CD8-positive, alpha-beta memory T cell (primary cell): ENCODE measurements at places on chromosomes 7 and 10. TPM values are rescaled to one million over a fixed set of nuclear protein-coding genes. Genes with fewer than 3 reads are reported as not detected.
A peak's percentile ranks its signal among the peaks of the same experiment; 100 is the strongest.

DNA sequence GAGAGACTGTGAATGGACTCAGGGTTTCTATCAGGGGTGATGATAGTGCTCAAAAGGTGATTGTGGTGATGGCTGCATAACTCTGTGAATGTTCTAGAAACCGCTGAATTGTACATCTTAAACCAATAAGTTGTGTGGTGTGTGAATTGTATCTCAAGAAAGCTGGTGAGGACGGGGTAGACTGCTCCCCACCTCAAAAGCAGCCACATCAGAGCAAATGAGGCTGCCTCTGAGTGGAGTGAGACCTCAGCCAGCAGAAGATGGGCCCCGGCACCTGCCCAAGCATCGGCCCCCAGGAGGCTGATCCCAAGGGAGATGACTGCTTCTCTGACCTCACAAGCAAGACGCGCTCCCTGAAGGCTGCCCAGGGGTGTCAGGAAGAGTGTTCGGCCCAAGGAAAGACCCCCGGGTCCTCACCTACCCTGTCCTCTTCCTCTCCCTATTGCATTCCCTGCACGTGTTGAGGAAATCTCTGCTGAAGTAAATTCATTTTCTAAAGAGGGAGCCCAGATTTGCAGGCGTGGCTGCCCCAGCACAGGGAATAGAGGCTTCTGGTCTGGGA is 279.3 kb upstream of the SHH start:
- H3K27ac ChIP-seq, result no peak overlapping the region
- H3K36me3 ChIP-seq, result no peaks in the 10 kb centered on the region
- DNase-seq, result no peak
- H3K4me1 ChIP-seq, result no peaks in the 10 kb centered on the region
- no peaks in the 10 kb centered on the region for H3K27me3 ChIP-seq

DNA sequence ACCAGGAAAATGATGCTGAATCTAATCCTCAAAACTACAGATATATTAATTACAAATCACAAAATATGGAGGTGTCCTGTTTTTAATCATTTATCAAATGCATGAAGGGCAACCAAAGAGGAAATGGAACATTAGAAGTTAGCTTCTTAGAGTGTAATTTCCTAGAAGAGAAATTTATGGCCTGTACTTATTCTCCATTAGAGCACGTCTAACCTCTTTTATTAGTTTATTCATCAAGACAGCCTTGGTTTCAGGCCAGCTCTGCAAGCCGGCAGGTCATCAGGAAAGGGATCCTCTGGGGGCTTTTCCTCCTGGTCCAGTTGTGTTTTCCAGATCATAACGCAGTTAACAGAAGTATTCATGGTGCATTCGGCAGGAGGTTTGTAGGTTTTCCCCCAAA is 517.6 kb downstream of the KCNMA1 start:
- no peaks in the 10 kb centered on the region for H3K36me3 ChIP-seq
- no peak overlapping the region for H3K27ac ChIP-seq
- no peaks in the 10 kb centered on the region for H3K4me1 ChIP-seq
- H3K4me3 ChIP-seq, result no peak overlapping the region
- no peaks in the 10 kb centered on the region for H3K27me3 ChIP-seq

The AGBL3 gene
- total RNA-seq, result 3.2 TPM

GRCh38 chr7:98840722-98841121 is 29.1 kb downstream of the TMEM130 start:
- H3K27me3 ChIP-seq, result no peaks in the 10 kb centered on the region
- H3K27ac ChIP-seq, result no peak overlapping the region
- DNase-seq, result no peak
- H3K36me3 ChIP-seq, result no peaks in the 10 kb centered on the region

- H3K27me3 ChIP-seq, result no peaks in the 10 kb centered on the region
- H3K36me3 ChIP-seq, result no peaks in the 10 kb centered on the region
- no peak overlapping the region for H3K27ac ChIP-seq
- no peak overlapping the region for H3K4me3 ChIP-seq
- no peak for DNase-seq
- H3K4me1 ChIP-seq, result no peaks in the 10 kb centered on the region
Observed at GRCh38 chr10:75708060-75708459, 276.6 kb downstream of the LRMDA start.

DNA sequence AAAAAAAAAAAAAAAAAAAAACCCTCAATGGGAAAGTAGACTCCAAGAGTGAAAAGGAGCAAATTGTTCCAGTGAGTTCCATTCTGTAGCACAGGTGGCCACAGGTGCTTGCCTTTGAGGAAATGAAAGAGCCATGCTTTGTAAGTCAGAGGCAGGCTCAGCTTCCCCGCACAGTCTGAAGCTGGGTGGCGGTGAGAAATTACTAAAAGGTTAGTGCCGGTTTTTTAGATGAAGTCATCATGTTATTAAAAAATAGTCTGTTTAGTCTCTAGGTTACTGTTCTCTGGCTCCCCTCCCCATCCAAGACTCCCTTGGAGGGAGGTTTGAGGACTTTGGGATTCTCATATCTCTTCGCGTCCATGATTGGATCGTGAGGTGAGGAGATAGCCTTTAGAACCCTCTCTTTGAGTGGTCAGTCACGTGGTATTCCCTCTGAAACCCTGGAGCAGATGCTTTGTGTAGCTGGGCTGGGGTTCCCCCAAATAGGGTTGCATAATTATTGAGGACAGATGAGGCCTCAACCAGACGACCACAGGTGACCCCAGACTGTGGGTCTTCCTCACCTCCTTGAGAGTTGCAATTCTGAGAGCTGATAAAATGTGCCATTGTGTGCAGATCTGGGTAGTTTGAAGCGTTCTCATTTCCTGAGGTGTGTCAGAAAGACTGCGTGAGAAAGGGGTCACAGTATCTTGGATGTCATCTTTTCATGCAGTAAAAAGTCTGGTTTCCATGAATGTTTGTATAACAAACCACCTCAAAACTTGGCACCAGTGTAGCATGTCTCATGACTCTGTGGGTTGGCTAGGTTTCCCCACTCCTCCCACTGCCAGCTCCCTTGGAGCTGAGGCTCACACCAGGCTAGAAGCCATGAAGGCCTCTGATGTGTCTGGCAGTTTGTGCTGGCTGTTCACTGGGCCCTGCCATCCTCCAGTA is 27.1 kb downstream of the OGDH start:
- peaks cover 91% of the 10 kb centered on the region for H3K4me1 ChIP-seq
- H3K27ac ChIP-seq, result peak overlapping the region; percentile 87
- H3K27me3 ChIP-seq, result no peaks in the 10 kb centered on the region

DNA sequence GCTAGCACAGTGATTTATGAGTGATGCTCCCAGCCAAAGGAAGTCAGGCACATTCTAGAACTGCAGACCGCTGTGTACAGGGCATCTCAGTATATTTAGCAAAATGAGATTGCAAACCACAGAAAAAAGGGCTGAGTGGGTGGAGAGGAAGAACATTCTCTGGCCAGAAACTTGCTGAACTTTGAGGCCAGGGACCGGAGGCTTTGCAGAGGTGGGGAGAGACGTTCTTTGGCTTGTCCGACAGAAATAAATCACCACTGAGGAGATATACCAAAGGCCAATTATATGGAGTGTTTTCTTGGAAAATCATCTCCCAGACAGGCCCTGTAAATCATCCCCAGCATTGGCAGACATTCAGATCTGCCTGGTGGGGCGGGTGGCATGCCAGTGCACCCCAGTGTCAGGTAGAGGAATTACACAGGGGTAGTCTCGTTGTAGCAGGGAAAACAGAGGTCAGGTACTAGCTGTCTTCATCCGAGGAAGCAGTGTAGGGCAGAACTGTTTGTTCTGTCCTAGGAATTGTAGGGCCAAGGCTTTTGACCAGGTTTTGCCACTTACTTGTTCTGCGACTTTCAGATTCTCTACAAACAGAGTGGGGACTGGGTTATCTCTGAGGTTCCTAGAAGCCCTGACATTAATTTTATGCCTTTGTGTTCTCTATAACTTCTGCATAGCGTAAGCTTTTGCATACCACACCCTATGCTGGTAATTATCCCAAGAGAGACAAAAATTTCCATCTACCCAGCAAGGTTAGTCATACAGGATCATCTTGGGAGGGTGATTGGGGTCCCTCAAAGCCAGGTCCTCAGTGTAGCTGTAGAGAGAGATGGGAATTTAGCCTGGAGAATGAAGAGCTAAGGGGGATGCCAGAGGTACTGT is 655.6 kb downstream of the LRMDA start:
- H3K27ac ChIP-seq, result no peak overlapping the region
- no peaks in the 10 kb centered on the region for H3K4me1 ChIP-seq
- H3K36me3 ChIP-seq, result no peaks in the 10 kb centered on the region
- no peaks in the 10 kb centered on the region for H3K27me3 ChIP-seq
- H3K4me3 ChIP-seq, result no peak overlapping the region

DNA sequence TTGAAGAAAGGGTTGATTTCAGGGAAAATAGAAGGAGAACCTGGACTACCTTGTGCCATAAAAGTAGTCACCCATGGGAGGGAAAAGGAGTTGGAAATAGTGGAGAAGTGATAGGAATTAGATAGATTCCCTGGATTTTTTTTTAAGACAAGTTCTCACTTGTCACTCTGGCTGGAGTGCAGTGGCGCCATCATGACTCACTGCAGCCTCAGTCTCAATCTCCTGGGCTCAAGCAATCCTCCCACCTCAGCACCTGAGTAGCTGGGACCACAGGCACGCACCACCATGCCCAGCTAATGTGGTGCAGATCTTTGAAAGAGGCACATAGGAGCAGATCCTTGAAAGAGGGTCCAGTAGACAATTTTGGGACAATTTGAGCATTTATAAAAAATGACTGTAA is 9.5 kb upstream of the BLNK start:
- no peaks in the 10 kb centered on the region for H3K36me3 ChIP-seq
- H3K4me1 ChIP-seq, result no peaks in the 10 kb centered on the region
- H3K4me3 ChIP-seq, result no peak overlapping the region
- no peak for DNase-seq
- no peak overlapping the region for H3K27ac ChIP-seq
- no peaks in the 10 kb centered on the region for H3K27me3 ChIP-seq

GRCh38 chr7:127911968-127912511 is 119.2 kb downstream of the LRRC4 start:
- H3K4me1 ChIP-seq, result no peaks in the 10 kb centered on the region
- no peaks in the 10 kb centered on the region for H3K36me3 ChIP-seq
- no peak overlapping the region for H3K27ac ChIP-seq

DNA sequence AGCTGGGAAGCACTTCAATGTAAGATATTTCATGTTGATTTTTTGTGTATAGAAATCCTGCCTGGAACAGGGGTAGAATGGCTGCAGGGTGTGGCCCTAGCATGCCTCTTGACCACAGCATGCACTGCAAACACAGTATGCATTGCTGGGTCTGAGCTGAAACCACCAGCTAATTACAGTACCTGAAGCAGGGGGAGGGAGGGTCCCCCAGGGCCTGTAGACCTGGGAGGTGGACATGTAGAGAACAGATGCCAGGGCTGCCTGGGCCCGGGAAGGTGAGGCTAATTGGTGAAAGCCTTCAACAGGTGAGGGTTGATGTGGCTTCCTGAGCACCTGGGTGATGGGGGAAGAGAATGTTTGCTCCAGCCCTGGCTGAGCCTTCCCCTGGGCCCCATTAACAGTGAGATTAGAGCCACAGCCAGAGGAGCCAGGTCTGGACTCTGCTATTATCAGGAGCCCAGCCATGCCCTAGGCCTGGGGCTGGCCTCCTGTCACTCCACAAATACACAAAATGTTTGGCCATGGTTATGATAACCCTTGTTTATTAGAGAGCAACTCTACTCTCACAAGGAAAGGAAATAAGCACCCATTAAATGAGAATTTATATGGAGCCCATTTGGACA is 83.3 kb downstream of the PLXNA4 start:
- H3K36me3 ChIP-seq, result no peaks in the 10 kb centered on the region
- no peaks in the 10 kb centered on the region for H3K4me1 ChIP-seq
- no peaks in the 10 kb centered on the region for H3K27me3 ChIP-seq
- no peak overlapping the region for H3K27ac ChIP-seq
- no peak overlapping the region for H3K4me3 ChIP-seq

DNA sequence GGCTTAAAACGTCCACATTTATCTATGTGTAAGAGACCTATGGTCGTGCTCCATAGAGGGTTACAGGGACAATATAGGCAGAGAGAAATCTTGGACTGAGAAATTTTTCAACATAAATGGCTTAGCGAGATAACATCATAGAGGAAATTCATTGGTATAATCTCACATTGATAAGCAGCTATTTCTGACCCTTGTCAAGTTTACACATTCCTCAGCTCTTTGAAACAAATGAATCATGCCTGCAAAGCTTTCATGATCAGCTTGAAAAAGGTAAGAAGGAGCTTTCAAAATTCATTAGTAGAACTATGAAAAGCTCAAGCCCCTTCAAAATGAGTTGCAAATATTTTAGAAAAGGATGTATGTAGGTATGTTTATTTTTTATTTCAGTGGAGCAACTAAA is 478.8 kb downstream of the NEBL start:
- H3K27ac ChIP-seq, result no peak overlapping the region
- H3K27me3 ChIP-seq, result no peaks in the 10 kb centered on the region
- no peaks in the 10 kb centered on the region for H3K4me1 ChIP-seq

The SLC26A5 gene
- total RNA-seq, result not detected

DNA sequence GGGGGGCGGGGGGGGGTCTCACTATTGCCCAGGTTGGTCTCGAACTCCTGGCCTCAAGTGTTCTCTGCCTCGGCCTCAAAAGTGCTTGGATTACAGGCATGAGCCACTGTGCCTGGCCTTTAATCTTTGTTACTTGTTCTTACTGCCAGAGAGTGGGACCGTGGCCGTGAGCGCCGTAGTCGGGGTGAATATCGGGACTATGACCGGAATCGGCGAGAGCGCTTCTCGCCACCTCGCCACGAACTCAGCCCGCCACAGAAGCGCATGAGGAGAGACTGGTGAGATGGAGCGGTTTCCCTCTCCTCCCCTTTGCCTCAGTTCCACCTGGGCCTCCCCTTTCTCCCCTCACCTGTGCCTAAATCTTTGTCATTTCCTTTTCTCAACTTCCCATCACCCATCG is 6.2 kb downstream of the SRRT start:
- H3K27ac ChIP-seq, result no peak overlapping the region
- H3K36me3 ChIP-seq, result peaks cover 56% of the 10 kb centered on the region
- no peak overlapping the region for H3K4me3 ChIP-seq
- no peaks in the 10 kb centered on the region for H3K27me3 ChIP-seq
- no peak for DNase-seq
- H3K4me1 ChIP-seq, result peaks cover 17% of the 10 kb centered on the region

DNA sequence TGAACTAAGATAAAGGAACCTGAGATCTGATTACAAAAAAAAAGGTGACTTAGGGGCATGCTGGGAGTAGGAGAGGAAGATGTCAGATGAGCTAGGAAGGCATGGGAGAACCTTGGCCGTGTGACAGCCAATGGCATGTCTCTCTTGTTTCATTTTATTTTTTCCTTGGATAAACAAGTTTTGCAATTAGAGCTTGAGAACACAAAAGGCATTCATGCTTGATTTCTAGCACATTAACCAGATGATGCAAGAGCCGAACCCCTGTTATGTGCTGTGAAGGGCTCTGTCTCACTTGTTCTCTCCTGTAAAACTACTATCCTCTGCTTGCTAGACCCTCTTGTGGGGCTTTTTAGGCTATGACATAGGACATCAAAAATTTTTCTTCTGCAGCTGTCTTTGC is 134.3 kb upstream of the ASAH2 start:
- H3K27ac ChIP-seq, result no peak overlapping the region
- no peak overlapping the region for H3K4me3 ChIP-seq
- DNase-seq, result no peak
- no peaks in the 10 kb centered on the region for H3K4me1 ChIP-seq
- no peaks in the 10 kb centered on the region for H3K27me3 ChIP-seq

The BNIP3 gene
- 40.7 TPM for total RNA-seq

DNA sequence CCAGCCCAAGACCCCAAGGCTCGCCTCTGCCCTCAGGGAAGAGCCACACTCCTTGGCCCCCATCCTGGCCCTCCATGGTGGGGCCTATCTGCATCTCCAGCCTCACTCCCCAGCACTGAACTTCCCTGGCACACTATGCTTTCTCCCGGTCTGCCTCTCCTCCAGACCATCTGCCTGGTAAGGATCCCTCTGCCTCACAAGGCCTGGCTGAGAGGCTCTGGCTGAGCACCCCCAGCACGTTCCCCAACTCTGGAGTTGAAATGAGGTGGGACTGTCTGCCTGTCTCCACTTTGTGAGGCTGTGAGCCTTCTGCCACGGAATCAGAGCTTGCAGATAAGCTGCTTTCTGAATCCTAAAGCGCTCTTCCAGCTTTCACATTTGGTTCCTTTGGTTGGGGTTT is 220.7 kb downstream of the TNS3 start:
- no peak for DNase-seq
- H3K27me3 ChIP-seq, result no peaks in the 10 kb centered on the region
- no peaks in the 10 kb centered on the region for H3K36me3 ChIP-seq
- no peaks in the 10 kb centered on the region for H3K4me1 ChIP-seq
